Tibial artery (tissue), 4 donors: ENCODE measurements at places on chromosomes 2 and 18.

- DNase-seq, result no peak
These were observed 176.2 kb downstream of the CYP26B1 start for GRCh38 chr2:71971493-71971892.

DNA sequence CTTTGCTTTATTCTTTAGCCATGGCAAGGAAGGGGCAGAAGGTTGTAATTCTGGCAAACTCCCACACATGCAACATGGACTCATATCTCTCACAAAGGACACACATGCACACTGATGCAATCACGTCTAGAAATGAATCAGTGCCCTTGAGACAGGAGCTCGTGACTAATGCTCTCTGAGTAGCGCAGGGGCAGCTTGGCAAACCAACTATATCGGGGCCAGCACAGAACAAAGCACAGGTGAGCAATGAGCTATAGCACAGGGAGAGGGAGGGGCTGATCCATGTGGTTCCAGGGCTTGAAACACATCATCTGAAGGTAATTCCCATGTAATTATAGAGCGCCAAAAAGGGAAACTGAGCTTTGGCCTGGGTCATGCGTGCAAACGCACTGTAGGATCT, 165.2 kb upstream of the KLF7 start:
- DNase-seq, result peak; percentile 42

DNA sequence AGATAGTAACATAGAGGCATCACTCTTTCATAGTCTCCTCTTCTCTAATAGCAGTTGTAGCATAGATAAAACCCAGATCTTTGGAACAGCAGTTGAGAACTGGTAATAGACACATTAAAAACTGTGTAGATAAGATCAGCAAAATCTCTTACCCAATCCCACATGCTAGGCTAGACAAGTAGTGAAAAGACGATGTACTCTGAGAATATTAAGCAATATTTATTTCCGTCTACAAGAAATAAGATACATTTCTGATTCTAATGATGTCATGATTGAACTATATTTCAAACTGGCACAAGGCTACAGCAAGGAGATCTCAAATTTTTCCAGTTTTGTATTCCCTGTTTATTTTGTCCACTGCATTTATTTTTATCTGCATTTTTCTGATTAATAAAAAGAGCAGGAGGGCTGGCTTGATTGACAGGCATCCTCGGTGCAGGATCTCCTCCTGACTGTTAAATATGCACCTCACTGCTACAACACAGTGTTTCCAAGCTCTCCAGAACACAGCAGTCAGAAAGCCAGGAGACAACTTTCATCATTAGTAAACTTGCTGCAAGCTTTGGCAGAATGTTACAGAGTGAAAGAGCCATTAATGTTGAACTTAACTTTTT, 73.3 kb upstream of the ATIC start:
- DNase-seq, result no peak

- peak; percentile 54 for DNase-seq
These were observed 27.3 kb downstream of the ZAP70 start for GRCh38 chr2:97740590-97741182.

- DNase-seq, result no peak
These were observed 806 bp upstream of the MYT1L start for GRCh38 chr2:2331881-2332280.

DNA sequence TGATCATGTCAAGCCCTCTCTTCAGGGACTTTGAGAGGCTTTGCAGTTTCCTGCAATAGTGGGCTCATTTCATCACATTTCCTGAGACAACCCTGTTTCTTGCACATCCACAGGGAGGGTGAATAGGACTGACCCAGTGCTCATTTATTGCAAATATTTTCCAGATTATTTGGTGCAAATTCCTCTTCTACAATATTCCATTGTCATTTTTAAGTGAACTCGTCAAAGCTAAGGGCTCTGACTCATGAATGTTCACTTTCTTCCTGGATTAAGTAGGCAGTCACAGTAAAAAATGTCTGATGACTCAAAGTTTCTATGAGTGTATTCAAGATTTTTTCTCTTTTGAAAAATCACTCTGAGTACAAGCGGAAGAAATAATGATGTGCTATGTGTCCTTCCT, 225.5 kb upstream of the GALNT5 start:
- no peak for DNase-seq

DNA sequence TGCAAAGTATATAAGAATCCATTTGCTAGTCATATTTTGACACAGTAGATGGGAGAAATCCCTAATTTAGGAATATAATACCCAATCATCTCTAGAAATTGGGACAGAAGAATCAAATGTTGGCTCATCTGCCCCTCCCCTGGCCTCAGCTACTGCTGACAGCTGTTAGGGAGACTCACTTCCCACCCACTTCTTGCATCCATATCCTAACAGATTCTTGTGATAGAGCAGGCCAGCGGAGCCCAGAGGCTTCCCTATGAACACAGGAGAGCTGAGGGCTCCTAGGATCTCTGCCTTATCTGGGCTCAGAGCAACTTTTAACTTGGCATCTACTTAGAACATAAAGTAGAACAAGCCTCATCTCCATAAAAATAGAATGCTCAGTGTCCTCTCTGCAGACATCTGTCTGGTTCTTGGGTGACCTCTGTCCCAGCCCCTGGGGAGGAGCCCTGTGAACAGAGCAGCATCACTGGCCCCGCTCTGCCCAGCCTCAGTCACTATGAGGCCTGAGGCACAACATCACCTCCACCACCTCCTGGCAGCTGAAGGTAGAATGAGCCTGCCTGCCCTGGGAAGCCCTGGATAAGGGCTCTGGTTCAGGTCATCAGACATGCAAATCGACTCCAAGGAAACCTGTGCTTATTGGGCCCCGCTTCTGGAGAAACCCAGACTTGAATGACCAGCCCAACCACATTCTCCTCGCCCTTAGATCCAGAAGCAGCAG, 229.7 kb downstream of the ANKRD36B start:
- DNase-seq, result no peak

DNA sequence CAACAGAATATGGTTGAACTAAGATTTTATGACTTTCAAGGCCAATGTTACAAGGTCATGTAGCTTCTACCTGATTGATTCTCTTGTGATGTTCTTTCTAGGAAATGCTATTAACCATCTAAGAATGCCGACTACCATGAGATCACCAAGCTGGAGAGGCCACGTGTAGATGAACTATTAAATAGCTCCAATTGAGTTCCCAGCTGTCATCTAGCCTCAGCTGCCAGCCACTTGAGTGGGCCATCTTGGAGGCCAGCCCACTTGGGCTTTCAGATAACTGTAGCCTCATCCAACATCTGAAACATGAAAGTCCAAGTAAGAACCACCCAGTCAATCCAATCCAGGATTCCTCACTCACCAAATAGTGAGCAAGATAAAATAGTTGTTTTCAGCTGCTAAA, 376.9 kb upstream of the TMEFF2 start:
- DNase-seq, result no peak

DNA sequence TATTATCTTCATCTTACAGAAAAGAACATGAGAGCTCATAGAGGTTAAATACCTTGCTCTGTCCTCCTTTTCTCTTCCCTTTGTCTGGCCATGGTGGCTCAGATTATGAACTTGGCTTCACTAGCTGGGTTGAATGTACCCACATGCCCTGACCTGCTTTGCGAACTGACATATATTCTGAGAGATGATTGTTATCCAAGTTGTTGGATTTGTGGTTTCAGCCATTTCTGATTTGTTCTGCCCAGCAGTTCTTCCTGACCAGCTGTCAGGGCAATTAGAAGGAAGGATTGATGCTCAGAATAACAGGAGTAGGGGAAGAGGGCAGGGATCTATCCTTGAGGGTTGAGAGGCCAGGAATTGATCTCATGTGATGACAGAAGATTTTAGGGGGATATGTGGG, 236.8 kb upstream of the FAM98A start:
- no peak for DNase-seq

DNA sequence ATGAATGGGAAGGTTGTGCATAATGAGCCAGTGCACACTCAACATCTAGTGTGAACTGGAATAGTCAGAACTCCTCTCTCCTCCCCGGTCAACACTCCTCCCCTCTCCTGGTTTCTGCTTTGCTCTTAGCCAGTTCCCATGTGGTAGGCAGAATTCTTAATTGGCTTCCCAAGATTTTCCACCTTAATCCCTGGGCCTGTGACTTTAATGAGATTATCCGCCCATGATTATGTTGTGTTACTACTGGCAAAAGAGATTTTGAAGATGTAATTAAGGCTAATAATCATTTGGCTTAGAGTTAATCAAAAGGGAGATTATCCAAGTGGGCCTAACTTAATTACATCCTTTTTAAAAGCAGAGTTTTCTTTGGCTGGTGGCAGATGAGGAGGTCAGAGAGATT, 34.2 kb upstream of the REV1 start:
- no peak for DNase-seq

DNA sequence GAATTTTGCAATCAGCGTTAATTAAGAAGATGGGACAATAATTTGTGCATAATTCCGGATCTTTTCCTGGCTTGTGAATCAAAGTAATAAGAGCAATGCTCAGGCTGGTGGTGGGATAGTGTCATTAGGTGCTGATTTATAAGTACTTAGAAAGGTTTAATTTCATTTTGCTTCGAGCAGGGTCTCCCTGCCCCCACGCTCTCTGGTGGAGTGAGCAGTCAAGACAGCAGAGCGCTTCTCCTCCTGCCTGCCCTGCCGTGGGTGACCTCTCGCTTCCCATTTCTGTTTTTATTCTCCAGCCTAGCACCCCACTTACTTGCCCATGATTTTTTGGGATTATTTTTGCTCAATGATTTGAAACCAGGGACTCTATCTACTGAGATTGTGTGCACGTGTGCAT, 7.1 kb downstream of the ASB18 start:
- DNase-seq, result no peak

DNA sequence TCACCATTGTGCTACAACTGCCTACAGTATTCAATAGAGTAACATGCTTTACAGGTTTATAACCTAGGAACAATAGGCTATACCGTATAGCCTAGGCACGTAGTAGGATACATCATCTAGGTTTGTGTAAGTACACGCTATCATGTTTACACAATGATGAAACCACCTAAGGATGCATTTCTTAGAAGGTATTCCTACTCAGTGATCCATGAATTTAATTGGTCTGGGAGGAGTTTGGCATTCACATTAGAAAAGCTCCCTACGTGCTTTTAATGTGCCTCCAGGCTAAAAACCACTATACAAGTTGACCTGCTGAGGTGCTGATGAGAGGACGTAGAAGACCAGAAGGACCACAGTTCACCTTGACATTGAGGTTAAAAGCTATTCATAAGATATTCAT, 154.5 kb upstream of the LRRTM1 start:
- DNase-seq, result no peak

DNA sequence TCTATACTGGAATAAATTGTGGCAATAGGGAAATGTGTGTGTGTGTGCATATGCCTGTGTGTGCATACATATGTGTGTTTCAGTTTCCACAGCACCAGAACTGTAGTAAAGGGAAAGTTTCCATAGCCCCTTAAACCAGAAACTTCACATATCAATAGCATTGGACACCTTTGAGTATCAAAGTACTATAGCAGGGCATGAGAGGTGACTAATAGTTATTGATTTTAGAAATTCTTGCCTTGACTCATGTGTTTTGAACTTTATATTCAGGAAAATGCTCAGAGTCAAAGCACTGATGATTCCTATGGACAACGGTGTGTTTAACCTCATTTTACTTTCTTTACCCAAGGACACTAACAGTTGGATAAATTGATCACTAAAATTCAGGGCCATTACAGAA, 50.0 kb downstream of the SLC9A2 start:
- DNase-seq, result no peak

GRCh38 chr2:113223813-113224212, 50.0 kb downstream of the PSD4 start:
- no peak for DNase-seq

GRCh38 chr18:23232331-23232730, 97.0 kb downstream of the CABLES1 start:
- DNase-seq, result no peak

GRCh38 chr18:48323151-48323550, 86.0 kb downstream of the ZBTB7C start:
- DNase-seq, result no peak

- DNase-seq, result no peak
These were observed 118.5 kb downstream of the BAZ2B start for GRCh38 chr2:159497847-159498246.

DNA sequence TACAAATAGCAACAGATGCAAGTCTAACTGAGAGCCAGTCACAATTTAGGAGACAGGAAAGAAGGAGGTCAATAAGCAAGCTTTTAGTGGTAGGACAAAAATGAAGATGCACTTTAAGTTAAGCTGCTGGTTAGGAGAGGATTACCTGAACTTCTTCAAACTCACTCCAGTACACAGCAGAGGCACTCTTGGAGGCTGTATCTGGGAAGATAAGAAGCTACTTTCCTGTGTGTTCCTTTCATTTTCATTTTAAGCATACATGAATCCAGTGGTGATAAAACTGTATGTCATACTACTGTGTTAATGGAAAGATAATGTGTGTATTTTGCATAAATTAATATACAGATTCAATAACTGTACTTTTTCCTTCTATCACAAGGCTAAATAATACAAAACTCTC, 49.6 kb downstream of the HYCC2 start:
- DNase-seq, result no peak

GRCh38 chr2:139686205-139686604, 906.0 kb upstream of the NXPH2 start:
- no peak for DNase-seq

- DNase-seq, result no peak
These were observed 16.6 kb upstream of the E2F6 start for GRCh38 chr2:11482473-11483035.

DNA sequence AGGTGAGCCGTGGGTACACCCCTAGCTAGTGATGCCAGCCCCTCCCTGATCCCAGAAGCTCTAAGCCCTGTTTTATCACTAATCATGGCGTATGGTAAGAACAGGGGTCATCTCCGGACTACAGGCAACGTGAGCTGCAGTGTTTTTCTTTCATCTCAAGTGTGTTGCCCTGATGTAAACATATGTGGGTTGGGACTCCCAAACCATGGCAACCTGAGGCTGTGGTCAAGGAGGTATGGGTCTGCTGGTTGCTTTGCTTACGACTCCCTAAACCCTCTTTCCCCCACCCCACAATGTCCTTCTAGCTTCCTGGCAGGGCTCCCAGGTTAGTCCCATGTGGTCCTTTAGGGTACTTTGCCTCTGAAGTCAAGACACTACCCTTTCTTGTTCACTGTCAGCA, 53.6 kb upstream of the AFF3 start:
- no peak for DNase-seq

DNA sequence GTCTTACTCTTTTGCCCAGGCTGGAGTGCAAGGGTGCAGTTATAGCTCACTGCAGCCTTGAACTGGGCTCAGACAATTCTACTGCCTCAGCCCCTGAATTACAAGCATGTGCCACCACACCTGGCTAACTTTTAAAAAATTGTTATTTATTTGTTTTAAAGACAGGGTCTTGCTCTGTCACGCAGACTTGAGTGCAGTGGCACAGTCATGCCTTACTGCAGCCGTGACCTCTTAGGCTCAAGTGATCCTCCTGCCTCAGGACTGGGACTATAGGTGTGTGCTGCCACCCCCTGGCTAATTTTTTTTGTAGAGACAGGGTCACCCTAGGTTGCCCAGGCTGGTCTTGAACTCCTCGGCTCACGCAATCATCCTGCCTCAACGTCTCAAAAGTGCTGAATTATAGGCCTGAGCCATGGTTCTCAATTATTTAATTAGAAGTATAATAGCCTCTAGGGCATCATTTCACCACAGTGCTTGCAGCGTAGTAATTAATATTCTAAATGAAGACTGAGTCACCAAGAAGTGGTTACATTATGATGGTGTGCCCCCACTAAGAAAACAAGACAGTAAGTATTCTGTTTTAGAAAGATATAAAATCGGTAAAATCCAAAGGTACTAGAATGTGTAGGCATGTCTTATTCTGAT, 69.6 kb downstream of the EML4 start:
- DNase-seq, result no peak

GRCh38 chr2:238657132-238658053, 190.5 kb upstream of the TWIST2 start:
- no peak for DNase-seq

GRCh38 chr2:98293030-98293429, 53.2 kb upstream of the CNGA3 start:
- no peak for DNase-seq
